Cortex of kidney (tissue), 1 donor: ENCODE measurements at places on chromosomes 5 and 9.

DNA sequence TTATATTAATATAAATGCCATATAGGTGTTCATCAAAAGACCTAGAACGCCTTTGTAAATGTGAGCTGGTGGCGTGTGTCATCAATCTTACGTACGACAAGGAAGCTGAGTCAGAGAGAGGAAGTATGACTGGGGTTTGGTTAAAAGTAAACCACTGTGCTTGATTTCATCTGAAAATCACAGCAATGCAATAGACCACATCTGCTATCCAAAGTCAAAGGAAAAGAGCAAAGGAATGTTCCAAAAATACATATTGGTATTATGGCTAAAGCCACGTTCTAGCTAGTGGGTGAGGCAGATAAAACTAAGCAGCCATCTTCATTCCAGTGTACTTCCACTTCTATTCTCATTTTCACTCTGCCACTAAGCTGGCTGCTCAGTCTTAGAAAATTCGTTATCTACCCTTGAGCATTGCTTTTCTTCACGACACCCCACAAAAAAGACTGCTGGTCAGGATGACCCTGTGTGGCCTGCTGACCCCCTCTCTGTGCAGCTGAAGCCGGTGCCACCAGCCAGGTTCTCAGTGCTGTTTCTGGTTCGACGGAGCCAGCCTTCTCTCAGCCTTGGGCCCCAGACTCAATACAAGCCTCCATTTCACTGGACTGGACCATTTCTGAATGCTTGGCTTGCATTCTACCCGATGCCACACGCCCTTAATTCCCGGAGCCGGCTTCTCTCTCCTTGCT, 23.8 kb downstream of the SHC3 start:
- no peak for DNase-seq

- DNase-seq: no peak
Measured at GRCh38 chr9:135813671-135814290, 93.6 kb downstream of the CAMSAP1 start.

DNA sequence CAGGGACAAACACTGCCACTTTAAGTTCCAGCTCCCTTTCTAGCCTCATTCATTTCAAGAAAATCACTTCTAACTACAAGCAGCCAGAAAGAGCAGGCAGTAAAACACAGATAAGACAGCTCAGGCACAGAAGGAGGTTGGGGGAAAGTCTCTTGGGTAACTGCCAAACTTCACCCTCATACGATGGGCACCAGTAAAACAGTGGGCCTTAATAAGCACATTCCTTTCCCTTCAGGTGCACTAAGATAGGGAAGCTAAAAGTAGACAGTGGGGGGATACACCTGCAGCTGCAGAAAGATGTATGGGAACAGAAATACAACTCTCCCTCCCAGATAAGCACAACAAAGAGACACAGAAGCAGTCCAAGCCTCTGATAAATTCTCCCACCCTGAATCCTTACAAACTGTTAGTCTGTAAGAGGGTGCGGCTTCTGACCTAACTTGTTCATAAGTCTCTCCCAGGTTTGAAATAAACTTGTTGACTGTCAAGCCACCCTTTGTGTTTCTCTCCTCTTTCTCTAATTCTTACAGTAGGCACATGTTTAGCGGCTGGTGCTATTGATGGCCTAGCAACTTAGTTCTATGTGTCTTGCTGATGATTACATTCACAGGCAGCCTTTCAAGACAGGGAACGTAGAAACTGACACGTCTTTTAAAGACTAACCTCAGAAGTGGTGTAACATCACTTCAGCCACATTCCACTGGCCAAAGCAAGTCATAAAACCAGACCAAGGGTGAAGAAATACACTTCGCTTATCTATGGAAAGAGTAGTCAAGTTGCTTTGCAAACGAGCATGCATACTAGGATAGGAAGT, 6.8 kb upstream of the CKS2 start:
- no peak for DNase-seq

DNA sequence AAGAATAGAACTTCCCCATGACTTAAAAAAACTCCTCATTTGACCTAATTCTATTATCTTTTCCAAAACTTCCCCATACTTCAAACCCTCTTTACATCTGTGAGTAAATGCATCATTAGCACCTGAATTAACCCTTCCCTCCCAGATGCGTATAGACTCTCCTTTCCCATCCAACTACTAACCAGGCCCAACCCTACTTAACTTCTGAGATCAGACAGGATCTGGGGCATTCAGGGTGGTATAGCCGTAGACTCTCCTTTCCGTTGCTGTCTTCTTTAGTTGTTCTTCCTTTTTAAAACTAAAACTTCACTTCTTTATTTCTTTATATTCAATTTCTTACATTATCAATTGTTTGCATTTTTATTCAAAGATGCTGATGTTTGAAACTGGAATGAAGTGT, 165.2 kb downstream of the SLCO4C1 start:
- DNase-seq: no peak

GRCh38 chr9:136173648-136174290, 31.2 kb downstream of the LHX3 start:
- no peak for DNase-seq

GRCh38 chr5:96919754-96920197, 16.1 kb upstream of the LNPEP start:
- no peak for DNase-seq

- DNase-seq: no peak
Measured at GRCh38 chr9:129875687-129876395, 40.6 kb downstream of the USP20 start.

- no peak for DNase-seq
Measured at GRCh38 chr5:71948206-71948605, 159.1 kb upstream of the MAP1B start.

DNA sequence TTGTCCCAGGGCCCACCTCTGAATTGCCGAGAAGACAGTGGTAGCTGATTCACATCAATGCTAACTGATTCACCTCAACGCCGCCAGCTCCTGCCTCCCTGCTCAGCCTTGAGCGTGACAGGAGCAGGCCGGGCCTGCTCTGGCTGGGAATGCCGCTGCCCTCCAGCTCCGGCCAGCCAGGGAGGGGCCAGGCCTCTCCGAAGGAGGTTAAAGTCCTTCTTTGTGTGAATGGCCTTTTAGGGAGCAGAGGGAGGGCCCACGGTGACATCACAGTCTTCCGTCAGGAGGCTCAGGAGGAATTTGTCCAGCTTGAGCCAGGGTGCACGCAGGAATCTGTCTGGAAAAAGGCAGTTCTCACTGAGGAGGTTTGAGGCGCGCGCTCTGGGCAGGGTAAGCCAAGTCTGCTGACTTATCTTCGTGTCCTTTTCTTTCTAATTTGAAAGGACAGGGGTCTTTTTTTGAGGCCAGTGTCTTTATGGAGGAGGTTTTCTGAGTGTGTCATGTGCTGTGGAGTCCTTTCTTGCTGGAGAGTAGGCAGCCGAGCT, 82.7 kb downstream of the C9orf152 start:
- DNase-seq: no peak

DNA sequence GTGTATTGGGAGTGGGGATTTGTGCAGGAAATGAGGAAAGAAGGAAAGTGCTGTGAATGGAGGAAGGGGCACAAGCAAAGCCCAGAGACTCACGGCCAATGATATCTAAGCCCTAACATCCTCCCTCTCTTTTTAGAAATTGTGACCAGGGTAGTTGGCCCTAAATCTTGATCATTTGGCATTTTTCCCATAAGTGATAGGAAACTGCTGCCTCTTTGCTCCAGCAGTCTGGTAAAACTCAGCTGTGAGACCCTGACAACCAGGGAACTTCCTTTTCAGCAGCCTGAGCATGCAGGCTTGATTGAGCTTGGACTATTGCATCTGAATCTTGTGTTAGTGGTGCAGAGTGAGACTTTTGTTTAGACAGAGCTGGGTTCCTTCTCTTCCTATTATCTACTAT, 9.6 kb upstream of the ADRB2 start:
- DNase-seq: no peak

DNA sequence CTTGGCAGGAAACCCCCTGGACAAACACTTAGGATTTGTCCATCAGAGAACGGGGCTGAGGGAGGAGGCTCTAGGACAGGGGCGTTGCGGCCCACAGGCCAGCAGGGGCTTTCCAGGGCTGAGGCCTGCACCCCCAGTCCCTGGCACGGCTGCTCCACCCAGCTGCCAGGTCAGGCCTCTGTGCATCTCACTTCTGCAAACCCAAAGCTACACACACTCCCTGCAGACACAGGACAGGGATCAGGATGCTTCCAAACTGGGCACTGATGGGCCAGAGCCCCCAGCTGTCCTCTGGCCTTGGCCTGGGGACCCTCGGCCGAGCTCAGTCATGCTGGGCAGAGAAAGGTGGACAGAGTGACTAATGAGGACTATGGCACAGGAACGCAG, 106.2 kb upstream of the SARDH start:
- DNase-seq: no peak

DNA sequence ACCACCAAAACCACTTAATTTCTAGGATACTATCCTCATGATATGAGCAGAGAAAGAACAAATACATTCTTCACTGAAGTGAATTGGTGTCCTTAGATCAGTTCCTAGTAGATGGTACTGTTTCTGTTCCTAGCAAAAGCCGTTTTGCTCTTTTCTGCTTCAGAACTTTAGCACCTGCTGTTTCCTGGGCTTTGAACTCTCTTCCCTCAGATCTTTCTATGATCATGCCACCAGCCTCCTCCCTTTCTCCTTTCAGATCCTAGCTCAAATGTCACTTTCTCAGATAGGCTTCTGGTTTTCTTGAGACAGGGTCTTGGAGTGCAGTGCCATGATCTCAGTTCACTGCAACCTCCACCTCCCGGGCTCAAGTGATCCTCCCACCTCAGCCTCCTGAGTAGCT, 118.0 kb downstream of the EGFLAM start:
- no peak for DNase-seq

- DNase-seq: no peak
Measured at GRCh38 chr5:135437422-135437795, 9.7 kb downstream of the DCANP1 start.

DNA sequence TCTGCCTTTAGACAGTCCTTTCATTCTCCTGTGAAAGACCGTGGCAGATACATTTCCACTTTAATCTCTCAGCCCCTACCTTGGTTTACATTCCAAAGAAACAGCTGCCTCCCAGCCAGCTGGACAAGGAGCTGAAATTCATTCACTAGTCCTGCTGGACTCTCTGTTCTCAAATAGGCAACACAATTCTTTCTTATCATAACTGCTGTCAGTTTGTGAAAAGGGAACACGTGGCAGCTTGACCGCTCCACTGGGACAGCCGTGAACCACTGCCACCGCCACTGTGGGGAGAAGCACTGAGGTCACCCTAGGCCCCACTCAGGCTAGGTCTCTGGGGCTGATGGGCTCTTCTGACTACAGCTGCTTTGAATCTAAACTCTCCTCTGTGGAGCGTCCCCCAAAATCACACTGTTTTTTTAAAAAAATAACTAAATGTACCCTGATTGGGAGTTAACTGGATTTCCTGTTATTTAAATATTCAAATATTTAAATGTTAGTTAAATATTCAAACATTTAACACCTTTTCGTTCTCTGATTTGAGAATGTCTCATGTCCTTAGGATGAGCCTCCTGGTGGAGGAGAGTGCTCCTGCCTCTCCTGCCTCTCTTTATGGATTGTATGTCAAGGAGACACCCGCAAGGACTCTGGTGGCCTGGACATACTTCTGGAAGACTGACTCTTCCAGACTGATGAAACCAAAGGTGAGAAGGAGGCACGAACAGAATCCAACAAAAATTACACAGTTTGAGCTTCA, 120.1 kb downstream of the BOD1 start:
- DNase-seq: no peak
